ENCODE measurements at places on chromosomes 2 and 18. TPM values are rescaled to one million over a fixed set of nuclear protein-coding genes. Genes with fewer than 3 reads are reported as not detected.

REG3G gene
- not detected for total RNA-seq

PIEZO2 gene
- 3.9 TPM for total RNA-seq

PRKAG3 gene
- not detected for total RNA-seq

SLC8A1 gene
- total RNA-seq: 109 TPM

Measured in temporal lobe (tissue), 4 donors.